ENCODE measurements at places on chromosomes 7 and 10.
A peak's percentile ranks its signal among the peaks of the same experiment; 100 is the strongest.

DNA sequence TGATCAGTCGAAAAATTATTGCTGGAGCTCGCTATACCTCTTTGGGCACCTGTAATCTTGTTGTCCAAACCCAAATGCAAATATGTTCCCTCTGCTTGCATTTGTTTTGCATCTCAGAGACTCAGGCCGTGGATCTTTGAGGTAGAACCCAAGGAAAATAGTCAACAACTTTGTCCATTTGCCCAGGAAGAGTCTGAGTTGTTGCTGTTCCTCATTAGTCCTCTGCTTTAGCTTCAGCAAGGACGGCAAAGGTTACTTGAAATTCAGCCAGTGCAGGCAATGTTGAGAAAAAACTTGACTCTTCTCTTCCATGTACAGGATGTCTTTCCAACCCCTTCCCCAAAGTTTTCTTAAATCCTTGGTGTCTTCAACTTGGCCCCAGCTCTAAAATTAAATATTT is 45.8 kb downstream of the PDK4 start:
- DNase-seq: no peak

DNA sequence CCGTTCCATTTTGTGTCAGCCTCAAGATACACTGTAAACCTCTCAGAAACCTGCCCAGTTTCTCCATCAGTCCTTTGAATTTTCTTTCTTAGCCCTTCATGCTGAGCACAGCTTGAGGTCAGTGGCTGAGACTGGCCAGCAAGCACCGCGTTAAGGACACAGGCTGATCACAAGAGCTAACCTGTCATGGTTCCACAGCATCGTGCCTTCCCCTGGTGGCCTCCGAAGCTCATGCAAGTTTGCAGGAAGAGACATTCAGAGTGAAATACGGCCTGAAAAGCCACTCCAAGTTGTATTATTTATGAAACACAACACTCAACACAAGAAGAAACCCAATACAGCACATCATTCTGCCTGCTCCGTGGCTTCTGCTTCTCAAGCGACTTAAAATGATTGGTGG is 57.0 kb upstream of the PFKP start:
- DNase-seq: no peak

- DNase-seq: no peak
Measured at GRCh38 chr7:130966246-130967009, 232.4 kb upstream of the KLF14 start.

DNA sequence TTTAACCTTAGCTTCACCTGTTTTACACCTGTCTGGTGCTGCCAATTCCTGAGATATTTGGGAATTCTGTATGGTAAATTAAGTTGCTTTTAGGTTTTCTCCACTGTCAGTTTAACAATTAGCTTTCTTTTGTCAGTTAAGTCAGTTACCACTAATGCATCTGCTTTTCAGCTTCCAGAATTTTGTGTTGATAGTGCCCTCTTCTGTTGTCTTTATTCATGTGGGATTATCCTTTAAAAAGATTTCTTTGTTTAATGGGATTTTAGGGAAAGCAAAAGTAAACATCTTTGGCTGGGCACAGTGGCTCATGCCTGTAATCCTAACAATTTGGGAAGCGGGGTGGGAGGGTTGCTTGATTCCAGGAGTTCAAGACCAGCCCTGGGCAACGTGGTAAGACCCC is 8.1 kb downstream of the TFAM start:
- DNase-seq: no peak

DNA sequence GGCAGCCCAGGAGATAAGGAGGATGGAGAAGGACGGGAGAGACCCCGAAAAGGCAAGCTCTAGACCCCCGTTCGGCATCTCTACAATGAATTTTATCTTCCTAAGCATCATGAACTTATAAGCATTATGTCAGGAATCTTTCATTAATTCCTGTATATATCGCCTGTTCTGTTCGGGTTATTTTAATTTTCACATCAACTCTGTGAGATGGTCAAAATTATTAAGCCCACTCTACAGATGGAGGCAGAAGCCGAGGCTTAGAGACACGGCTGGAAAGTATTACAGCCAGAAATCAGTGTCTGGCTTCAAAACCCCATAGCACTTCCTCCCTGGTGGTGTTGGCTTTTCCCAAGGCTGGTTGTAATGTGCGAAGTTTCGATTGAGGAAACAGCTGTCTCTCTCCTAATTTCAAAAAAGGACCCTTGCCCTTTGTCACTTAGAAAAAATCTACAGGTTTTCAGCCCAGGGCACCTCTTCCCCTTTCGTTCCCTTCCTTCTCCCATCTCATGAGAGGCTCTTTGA is 1.5 kb upstream of the GRM8 start:
- no peak for DNase-seq

- DNase-seq: no peak
Measured at GRCh38 chr10:119029613-119030420, at the start of gene NANOS1. Gene NANOS1, plus strand, starts transcription at chr10:119029714. Its CDS starts 88 bp downstream, at chr10:119029802.

DNA sequence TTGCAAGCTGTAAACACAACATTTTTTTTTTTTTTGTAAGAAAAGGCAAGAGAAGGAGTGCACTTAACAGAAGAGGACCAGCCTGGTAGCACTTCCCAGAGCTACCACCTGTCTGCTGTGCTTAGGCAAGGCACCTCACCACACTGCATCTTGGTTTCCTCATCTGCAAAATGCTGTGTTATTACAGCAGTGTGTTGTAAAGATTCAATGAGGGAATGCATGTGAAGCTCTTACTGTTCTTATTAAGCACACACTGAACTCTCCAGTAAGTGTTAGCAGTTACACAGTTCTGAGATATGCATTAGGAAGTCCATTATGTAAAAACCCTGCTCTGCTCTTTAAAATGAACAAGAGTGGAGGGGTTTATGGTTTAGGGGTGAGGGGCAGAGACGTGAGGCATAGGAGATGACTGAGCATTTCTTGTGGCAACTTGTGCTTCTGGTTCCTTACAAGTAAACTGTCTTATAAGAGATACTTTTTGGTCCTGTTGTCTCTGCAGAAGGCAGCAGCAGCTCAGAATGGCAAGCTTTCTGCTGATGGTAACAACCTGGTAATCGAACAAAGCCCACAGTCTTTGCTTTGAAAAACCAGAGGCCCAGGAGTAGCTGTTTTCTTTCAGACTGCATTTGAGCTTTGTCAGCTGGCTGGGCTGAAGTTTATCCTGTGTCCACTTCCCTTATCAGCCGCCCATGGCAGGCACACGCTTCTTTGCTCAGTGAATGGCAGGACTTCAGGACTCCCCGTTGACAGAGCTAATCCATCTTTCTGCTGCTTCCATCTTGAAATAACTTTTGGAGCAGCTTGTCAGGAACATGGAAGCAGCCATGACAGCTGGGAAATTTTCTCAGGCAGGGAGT is 98.8 kb upstream of the BMPER start:
- no peak for DNase-seq

DNA sequence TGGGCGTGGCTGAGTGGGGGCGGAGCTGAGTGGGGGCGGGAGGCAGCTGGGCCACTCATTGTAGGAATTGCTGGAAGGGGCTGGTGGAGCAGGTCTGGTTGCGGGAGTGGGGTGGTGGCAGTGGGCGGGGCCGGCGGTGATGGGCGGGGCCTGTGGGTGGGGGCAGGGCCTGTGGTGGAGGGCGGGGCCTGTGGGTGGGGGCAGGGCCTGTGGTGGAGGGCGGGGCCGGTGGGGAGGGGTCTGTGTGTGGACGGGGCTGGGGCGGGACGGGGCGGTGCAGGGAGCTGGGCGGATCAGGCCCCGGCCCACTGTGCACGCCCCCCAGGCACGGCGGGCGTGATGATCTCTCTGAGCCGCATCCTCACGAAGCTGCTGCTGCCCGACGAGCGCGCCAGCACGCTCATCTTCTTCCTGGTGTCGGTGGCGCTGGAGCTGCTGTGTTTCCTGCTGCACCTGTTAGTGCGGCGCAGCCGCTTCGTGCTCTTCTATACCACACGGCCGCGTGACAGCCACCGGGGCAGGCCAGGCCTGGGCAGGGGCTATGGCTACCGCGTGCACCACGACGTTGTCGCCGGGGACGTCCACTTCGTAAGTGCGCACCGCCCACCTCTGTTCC is 14.0 kb downstream of the SLC29A4 start:
- no peak for DNase-seq

DNA sequence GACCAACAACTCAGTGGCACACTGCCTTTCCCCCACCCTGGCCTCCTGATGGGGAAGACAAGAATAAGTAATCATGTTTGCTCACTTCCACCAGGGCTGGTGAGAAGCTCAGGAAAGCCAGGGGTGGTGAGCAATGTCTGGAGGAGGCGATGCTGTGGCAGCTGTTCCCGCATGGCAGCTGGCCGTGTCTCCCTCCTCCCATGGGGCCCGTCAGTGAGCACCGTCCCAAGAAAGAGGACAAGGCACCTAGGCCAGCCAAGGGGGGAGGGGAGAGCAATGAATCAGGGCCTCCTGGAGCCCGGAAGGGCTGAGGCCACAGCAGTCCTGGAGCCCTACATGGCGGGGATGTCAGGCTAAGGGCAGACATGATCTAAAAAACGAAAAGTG is 69.2 kb upstream of the INSIG1 start:
- DNase-seq: no peak

DNA sequence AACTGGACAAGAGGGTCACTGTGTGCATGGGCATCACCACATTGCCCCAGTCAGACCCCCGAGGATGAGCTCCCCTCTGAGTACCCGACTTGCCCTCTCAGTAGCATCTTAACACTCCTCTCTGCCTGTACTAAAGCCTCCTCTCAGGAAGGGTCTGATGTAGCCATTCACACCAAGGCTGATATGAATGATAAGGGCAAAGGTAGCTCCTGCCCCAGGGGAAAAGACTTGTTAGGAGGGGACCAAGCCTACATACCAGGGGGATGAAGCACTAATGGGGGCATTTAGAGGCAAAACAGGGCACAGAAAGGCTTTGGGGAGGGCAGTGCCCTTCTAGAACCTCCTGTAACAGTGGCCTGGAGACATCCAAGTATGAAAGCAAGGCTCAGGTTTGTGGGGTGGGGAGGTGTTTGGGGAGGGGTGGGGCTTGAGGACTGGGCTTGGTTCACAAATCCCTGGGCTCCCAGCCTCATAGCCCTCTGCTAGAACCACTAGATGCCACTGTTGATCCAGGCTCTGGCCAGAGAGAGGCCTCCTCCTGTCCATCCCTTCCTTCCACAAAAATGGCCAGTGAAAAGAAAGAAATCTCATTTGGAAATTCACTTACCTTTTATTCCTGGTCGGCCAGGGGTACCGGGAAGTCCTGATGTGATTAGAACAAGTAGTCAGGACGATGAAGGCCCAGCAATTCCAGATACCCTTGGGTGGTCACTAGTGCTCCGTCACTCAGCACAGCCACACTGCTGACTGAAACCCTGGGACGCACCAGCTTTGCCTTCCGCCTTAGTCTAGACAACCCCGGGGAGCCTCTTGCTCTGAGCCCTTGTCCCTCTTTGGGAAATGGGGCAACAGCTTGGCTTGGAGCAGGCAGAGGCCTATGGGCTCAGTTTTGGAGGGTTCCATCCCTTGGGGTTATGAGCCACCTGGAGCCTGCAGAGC is 40.3 kb downstream of the COL17A1 start:
- DNase-seq: peak; percentile 43

- DNase-seq: no peak
Measured at GRCh38 chr10:22560096-22560912, 154.1 kb downstream of the PIP4K2A start.

DNA sequence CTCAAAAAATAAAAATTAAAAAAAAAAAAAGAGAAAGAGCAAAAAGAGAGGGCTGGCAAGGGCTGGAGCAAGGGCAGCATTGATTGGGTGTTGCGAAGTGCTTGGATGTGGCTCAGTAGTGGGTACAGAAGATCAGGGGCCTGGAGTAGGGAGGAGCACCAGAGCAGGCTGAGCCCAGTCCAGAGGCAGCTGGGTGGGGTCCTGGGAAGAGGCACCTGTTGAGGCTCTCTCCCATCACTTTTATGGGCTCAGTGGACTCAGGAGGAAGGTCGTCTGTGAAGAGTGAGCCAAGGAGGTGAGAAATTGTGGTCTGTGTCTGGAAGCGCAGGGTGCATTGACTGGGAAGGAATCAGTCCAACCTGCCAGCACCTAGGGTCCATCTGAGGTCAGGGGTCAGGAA is 11.8 kb upstream of the ZMIZ2 start:
- no peak for DNase-seq

DNA sequence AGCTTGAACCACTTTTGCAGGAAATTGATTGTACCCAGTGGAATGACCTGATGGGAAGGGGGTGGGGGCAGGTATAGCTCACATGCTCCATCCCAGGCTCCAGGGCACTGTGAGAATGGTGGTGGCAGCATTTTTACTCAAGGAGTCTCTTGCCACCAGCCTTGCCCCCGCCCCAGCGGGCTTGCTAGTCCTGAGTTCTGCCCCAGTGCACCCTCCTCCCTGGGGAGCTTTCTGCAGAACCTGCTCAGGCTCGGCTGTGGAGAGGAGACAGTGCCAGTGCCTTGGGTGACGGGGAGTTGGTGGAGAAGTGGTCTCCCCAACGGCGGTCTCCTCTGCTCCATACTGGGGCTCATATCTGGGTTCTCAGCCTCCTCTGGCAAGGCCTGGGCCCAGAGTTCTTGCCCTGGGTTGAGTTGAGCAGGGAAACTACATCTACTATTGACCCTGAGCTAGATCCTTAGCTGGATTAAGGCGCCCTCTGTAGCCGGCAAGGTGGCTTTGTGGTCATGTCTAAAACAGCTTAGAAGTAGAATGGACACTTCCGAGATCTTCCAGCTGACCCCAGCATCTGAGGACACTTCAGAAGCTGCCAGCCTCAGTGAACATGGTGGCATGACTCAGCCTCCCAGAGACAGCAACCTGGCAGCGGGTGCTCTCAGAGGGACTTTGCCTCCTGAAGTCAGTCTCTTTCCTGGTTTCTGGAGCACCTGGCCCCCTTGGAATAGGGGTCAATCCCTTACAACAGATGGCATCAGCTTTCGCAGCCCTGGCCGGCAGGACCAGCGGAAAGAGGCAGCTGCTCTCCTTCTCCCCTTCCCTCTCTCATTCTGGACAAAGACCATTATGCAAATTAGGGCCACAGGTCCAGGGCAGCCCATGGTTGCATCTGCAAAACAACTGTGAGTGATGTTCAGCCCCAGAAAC is 363.4 kb upstream of the MKI67 start:
- DNase-seq: no peak

DNA sequence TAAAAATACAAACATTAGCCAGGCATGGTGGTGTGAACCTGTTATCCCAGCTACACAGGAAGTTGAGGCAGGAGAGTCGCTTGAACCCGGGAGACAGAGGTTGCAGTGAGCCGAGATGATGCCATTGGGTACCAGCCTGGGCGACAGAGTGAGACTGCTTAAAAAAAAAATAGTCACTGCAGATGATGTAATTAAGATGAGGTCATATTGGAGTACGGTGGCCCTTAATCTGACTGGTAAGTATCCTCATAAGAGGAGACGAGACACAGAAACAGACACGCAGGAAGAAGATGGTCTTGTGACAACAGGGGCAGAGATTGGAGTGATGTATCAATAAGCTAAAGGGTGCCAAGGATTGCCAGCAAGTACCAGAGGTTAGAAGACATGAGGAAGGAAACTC is 156.0 kb downstream of the FAM107B start:
- DNase-seq: no peak

- peak; percentile 21 for DNase-seq
Measured at GRCh38 chr10:50275650-50276235, 24.4 kb upstream of the ASAH2 start.

- DNase-seq: peak; percentile 20
Measured at GRCh38 chr10:132532749-132533560, 4.6 kb upstream of the INPP5A start.
